ENCODE measurements at places on chromosomes 13 and 19. TPM values are rescaled to one million over a fixed set of nuclear protein-coding genes. Genes with fewer than 3 reads are reported as not detected.

Gene UPK1A
- not detected for total RNA-seq

DNA sequence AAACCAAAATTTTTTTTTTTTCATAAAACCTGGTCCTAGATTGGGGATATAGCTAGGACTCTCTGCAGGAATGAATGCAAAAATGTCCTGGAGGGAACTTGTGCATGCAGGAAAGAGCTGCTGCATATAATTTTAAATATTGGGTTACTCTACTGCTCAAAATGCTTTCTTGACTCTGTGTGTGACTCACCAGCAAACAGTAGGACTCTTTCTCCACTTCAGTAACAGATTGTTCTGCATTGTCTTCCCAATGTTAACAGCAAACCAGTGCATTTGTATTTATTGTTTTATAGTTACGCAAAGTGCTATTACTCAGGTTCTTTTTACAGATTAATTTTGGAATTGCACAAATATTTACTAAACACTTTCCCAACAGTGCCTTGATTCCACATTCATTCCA lies 163.7 kb upstream of the KL start:
- DNase-seq: no peak

DNA sequence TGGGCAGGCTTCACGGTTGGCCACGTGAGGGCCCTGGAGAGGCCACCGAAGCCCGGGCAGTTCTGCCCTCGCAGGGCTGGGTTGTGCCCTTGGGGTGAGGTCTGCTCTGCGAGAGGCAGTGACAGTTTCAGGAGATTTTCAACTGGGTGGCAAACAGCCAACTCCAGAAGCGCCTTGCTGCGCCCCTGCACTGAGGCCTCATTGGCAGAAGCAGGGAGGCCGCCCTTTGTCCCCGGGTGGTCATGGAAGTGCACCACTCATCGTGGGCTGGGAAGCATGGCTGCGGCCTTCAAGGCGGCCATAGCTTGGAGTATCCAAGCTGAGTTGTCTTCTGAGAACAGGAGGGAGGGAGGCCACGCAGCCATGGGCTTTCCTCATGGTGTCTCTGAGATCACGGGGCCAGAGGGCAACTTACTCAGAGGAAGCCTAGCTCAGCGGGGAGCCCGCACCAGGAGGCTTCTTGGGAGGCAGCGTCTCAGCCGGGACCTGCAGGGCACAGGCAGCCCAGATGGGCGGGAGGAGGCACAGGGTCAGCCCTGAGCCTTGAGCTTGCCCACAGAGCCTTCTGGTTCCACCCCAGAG lies 14.8 kb downstream of the PLEKHJ1 start:
- no peak for DNase-seq

DNA sequence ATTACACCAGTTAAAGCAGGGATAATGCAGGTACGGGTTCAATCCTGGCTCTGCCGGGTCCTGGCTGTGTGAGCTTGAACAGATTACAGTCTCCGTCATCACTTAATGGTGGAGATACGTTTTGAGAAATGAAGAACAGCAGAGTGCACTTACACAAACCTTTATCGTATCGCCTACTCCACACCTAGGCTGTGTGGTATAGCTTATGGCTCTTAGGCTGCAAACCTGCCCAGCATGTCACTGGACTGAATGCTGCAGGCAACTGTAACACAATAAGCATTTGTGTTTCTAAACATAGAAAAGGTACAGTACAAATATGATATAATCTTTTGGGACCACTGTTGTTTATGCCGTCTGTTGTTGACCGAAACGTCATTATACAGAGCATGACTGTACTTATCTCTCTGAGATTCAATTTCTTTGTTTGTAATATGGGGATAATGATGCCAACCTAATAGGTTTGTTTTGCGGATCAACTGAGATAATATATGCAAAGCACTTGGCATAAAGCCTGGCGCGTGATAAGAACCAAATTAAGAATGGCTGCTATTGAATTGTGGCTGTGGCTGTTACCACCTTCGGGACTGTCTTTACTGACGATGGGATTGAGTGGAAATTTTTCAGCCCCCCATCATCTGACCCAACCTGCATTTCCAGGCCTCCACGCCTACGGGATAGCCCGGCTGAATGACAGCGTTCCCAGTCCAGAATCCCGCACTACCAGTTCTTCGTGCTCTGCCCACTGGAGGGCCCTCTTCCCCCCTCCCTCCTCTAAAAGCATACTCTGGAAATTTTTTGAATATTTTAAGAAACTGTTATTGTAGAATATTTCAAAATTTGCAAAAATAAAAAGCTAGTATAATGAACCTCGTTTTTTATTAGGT lies 11.2 kb downstream of the KRTDAP start:
- no peak for DNase-seq

Measured in M059J (cell line).